ENCODE measurements at places on chromosomes 1 and 21.

GRCh38 chr21:45318146-45318555, 30.5 kb upstream of the POFUT2 start:
- DNase-seq: no peak

GRCh38 chr1:207811920-207812720, 60.3 kb downstream of the CD46 start:
- peak; percentile 70 for DNase-seq

- no peak for DNase-seq
Measured at GRCh38 chr21:35737449-35737848, 322.9 kb downstream of the SETD4 start.

GRCh38 chr1:178500091-178500770, 3.5 kb upstream of the CLEC20A start:
- peak; percentile 17 for DNase-seq

GRCh38 chr1:246157516-246157915, 349.6 kb downstream of the SMYD3 start:
- no peak for DNase-seq

GRCh38 chr21:40615505-40616376, 231.2 kb downstream of the DSCAM start:
- DNase-seq: no peak

- no peak for DNase-seq
Measured at GRCh38 chr1:12629511-12629956, 11.5 kb upstream of the DHRS3 start.

DNA sequence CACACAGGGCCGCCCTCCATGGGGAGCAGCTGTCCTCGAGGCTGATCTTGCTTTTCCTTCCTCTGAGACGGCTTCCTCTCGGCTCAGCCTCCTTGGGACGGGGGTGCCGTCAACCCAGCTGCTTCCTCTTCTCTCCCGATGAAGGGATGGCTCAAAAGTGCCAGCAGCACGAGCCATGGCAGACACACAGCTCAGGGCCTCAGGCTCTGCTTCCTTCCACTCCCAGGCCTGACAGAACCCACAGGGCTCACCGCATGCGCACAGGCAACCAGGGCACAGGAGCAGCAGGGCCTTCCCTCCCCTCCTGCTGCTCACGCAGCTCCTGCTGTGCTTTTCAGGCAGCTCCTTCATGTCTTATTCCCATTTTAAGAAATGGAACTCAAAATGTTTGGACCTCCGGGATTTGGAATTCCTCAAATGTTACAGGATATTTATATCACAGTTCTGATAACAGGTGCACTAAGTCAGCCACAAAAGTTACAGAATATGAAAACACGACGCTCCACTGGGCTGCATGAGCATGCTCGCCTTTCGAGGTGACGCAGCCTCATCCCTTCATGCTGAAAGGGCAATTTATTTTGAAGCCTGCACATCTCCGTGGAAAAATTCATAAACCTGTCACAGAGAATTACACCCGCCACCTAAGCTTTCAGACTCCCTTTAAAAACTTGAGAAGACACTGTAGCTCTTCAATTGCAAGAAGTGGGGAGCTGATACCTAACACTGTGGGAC, 84.4 kb downstream of the HSF2BP start:
- DNase-seq: no peak

DNA sequence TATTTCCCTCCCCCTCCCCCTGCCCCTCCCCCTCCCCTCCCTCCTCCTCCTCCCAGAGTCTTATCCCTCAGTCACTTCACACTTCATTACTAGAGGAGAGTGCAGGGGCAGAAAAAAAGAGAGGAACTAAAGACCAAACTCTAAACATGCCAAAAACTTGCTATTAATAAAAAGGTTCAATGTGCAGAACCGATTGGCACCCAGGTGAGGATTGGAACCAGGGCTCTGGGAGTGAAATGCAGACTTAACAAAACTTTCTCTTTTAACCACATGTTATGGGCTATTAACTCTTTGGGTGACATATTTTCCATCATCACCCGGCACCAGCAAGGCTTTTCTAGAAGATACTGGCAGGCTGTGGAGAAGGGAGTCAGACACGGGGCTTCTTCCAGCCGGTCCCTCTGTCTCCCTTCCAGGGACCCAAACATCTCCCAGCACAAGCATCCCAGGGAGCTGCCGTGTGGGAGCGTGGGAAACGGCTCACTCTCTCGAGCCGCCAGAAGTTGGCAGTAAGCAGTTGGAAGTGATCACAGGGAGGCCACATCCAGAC, 13.6 kb downstream of the NID1 start:
- peak; percentile 50 for DNase-seq

DNA sequence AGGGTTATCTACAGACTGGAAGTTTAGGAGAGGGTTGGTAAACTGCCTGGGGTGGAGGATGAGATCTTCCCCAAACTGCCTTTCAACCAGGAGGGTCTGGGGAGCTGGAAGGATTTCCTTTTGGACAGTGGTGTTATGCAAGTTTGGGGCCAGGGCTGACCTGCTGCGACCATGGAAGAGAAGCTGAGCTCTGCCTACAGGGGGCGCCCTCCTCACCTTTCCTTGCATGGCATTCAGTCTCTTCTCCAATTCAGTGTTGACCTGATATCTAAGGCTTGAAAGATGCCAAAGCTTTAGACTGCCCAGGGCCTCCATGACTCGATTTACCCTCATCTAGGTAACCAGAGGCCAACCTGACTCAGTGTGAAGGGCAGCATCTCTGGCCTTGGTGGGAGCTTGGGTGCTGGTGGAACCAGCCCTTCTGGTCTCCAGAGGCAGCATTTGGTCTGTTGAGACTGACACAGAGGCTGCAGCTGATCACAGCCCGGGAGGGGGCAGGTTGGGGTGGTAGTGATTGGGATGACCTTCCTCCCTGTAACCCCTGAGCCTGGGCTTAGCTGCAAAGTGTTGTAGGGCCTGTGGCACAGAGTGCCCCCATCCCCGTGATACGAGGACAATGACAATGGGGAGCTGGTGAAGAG, 170.0 kb downstream of the GRIK3 start:
- no peak for DNase-seq

DNA sequence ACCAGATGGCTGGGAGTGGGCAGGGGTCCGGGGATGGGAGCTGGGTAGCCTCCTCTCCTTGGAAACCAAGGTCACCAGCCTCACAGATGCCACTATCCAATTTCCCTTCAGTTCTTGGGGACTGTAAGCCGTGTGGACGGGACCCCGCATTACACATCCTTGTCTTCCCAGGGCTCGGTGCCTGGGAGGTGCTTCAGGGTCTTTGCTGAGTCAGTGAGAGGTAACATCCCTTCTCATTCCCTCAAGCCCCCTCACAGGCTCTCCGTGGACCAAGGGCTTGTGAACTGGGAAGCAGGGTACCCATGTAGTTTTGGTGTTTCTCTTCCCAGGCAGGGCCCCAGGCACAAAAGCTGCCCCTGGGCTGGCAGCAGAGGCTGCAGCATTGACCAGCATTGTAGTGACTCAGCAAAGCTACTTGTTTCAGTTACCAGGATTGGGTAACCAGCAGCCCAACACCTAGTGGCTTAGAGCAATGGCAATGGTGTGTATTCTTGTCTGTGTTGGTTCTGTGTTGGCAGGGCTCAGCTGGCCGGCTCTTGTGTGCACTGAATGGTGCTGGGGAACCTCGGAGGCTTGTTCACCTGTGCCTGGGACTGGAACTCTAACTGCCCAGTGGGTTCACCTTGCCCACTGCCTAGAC, 24.6 kb upstream of the PCBP3 start:
- no peak for DNase-seq

DNA sequence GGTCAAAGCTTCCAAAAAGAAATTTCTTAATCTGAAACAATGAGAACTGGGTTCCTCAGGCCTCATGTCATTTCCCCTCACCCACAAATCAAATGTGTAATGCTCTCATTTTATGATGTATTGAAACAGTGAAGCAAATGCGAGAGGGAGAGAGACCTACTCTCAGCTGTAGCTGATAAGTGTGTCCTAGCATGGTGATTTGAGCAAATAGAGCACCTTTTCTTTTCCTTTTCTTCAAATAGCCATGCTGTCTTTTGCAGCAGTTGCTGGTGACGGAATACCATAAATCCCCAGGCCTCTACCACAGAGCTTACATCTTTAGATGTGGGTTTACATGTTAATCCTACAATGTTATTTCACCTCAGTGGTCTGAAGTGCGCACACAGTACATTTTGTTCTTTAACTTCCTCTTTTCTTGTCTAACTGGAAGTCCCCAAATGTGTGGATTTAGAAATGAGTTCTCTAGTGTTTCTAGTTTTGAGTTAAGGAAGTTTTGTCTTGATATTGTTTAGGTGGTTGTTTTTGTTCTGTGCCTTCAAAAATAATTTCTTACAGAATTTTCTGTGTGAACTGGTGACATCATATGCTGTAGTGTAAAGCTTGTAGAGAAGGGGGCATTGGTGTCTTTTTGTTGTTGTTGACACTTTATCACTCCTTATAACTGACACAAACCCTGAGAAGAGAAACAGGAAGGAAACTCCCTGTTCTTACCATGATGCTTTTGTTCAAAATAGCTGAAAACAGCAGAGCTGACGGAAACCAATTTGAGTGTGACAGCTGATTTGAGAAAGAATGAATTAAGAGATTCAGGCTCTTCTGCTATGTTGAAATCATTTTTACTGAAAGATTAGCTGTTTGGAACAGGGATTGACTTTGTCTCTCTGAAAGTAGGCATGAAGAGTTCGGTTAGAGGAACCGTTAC, 12.2 kb downstream of the SMAP2 start:
- DNase-seq: no peak

DNA sequence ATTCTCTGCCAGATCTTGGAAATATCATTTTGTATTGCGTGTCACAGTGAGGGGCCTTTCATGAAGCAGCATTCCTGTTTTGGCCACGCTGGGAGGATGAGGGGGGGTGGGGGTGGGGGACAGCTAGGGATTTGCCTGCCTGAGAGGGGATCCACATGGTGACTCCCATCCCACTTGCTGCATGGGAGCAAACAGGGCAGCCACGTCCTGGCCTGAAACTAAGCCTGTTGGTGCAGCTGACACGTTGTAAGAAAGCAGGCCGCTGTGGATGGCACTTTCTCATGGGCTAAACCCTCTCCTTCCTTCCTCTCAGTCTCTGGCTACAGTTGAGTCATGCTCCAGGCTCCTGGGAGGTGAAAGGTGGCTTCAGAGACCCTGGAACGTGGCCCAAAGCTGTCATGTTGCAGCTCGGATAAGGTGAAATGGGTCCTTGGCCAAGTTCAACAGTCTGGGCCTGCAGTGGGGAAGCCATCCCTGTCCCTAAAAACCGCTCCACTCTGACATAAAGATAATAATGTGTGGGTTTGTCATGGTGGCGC, 346.7 kb upstream of the VAMP3 start:
- no peak for DNase-seq

DNA sequence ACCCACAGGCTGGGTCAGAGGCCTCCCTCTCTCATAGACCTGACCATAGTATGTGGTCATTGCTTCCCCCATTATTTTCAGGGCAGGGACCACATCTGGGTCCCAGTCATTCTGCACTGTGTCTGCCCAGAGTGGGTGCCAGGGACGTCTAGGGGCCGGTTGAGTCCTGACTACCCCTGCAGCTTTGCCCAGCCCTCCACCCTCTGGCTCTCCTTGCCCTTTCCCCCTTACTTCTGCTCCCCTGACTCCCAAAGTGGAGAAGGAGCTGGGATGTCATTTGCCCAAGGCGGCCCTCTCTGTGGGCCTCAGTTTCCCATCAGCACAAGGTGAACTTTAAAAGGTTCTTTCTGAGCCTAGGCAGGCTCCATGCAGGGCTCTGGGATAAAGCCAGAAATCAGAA, 4.3 kb upstream of the TTC22 start:
- no peak for DNase-seq

DNA sequence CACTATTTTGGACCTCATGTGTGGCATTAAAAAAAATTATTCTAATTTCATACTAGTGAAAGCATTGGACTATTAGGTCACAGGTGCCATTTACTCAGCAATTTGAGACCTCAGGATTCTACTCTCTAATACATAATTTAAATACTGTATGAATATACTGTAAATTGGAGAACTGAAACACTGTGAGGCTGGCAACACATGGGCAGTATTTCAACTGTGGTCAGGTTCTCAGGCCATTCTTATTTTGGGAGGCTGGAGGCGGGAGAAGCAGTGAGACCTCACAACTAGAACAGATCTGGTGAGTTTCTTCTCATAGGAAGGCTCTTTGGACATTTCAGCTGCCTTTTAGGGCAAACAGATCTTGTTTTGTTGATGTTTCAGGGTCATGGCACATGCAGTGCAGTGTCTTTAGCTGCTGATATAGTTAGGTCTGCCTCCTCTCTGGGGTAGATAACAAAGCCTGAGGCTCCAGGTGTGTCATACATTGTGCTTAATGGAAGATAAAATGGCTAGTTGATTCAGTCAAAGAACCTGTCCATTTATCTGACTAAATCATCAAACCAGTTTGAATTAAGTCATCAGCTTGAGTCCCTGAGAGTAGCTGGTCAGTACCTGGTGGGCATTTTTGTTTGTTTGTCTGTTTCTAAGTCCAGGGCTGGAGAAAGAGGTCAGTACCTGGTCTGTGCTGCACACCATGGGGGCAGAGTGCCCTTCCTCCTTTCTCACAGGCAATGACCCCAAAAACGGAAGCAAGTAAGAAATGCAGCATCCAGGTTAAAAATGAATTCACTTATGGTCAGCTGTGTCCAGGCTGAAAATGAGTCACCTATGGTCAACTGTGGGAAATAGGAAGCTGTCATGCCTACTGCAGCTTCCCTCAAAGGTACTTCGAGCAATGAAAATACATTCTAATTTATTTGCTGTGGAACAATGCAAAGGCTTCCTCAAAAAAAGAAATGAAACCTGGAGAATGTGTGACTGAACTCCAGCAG, 216.2 kb downstream of the SDCCAG8 start:
- DNase-seq: no peak

GRCh38 chr1:204733289-204733688, 47.8 kb upstream of the LRRN2 start:
- no peak for DNase-seq

- DNase-seq: no peak
Measured at GRCh38 chr1:153745417-153745816, 17.6 kb downstream of the INTS3 start.

- DNase-seq: no peak
Measured at GRCh38 chr1:201471772-201472171, 2.8 kb upstream of the PHLDA3 start.

- DNase-seq: no peak
Measured at GRCh38 chr1:25003457-25004190, 73.5 kb upstream of the RUNX3 start.

GRCh38 chr1:151159373-151159772, 2.9 kb downstream of the TNFAIP8L2 start:
- no peak for DNase-seq

DNA sequence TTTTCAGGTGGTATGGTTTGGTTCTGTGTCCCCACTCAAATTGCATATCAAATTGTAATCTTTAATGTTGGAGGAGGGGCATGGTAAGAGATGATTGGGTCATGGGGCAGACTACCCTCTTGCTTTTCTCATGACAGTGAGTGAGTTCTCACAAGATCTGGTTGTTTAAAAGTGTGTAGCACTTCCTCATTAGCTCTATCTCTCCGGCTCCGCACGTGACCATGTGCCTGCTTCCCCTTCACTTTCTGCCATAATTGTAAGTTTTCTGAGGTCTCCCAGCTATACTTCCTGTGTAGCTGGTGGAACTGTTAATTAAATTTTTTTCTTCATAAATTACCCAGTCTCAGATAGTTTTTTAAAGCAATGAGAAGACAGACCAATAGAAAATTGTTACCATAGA, 843.2 kb downstream of the AMY1C start:
- DNase-seq: no peak

GRCh38 chr1:243580072-243580471, 270.0 kb downstream of the AKT3 start:
- no peak for DNase-seq
